ENCODE measurements at places on chromosomes 11 and 22.

DNA sequence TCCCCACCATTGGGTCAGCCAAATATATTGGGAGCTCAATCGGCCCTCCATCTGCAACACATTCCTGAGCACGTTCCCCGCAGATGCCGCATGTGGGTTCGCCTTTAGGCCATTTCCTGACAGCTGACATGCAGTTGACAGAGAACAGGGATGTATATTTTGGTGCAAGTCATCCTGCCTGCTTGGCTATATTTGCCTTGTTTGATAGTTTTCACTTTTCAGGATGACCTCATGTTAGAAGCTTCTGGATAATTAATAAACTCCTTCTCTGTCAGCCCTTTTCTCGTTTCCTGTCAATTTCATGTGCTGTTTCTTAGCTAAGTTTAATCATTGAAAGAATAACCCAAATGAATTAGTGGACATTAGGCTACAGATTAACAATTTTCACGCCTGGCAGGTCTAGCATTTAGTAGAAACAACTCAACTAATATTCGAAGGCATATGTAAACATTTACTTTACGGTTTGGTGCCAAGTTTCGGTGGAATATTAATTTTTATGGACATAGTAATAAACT is 105.8 kb upstream of the SLC5A12 start:
- no peak for DNase-seq

DNA sequence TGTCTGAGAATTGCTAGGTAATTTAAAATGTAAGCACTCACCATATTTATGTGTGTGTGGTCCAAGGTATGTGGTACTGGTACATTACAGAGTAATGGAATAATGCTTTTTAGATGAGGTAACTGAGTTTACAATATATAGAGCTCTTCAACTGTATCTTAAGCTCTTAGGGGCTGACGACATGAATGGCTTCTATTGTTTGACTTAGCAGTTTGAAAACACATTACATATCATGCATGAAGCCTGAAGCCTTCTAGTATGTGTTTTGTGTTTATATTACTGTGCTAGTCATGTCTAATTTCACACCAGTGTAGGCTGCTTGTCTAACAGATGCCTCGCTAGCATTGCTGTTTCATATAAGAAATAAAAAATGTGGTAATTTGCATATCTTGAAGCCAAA is 37.2 kb downstream of the GAS2 start:
- DNase-seq, result no peak

DNA sequence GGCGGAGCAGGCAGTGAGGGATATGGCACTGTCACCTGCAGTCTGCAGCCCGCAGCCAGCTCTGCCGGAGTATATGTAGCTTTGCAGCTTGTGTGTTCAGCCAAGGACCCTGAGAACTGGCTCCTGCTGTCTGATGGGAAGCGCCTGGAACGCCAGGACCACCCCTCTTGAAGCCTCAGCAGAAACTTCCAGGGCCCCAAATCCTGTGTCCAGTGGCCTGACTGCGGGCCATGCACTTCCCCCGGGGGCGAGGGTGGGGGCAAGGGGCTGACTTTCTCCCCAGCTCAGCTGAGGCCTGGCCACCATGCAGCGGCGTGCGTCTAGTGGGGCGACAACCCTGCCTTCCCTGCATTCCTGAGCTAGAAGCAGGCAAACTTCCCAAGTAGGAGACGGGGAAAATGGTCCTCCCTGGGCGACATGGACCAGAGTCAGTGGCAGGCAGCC is 32.3 kb downstream of the PISD start:
- DNase-seq, result no peak

- DNase-seq, result peak; percentile 79
Measured at GRCh38 chr11:47373876-47374719, 4.2 kb downstream of the SPI1 start.

- no peak for DNase-seq
Measured at GRCh38 chr11:114167355-114167754, 107.8 kb downstream of the ZBTB16 start.

GRCh38 chr11:16000065-16000464 is 356.3 kb downstream of the SOX6 start:
- no peak for DNase-seq

GRCh38 chr11:99932684-99933083 is 754.4 kb upstream of the ARHGAP42 start:
- no peak for DNase-seq

DNA sequence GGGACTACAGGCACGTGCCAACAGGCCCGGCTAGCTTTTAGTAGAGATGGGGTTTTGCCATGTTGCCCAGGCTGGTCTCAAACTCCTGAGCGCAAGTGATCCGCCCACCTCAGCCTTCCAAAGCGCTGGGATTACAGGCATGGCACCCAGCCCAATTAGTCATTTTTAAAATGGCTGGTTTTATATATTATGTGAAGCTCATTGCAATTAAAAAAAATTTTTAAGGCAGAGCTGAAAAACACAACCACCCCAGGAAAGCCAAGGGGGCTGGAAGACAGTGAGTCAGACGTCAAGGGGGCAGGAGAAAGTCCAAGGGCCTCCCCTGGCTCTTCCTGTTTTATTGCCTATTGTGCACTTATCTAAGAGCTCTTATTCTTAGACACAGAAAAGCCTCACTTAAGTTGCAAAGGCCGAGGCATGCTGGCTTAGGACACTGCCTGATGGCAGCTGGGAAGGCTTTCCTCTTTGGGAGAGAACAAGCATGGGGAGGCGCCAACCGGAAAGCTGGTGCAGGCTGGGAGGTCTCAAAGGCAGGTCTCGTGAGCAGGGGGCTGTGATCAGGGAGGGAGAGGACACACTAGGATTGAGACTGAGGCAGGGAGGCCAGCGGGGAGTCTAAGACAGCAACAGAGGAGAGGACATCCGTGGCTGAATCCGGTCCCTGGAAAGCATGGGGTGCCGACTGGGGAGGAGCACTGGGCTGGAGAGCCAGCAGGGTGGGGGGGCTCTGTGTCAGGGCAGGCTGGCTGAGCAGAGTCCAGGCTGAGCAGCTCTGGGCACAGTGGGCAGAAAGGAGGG is 11.1 kb upstream of the OSM start:
- no peak for DNase-seq

DNA sequence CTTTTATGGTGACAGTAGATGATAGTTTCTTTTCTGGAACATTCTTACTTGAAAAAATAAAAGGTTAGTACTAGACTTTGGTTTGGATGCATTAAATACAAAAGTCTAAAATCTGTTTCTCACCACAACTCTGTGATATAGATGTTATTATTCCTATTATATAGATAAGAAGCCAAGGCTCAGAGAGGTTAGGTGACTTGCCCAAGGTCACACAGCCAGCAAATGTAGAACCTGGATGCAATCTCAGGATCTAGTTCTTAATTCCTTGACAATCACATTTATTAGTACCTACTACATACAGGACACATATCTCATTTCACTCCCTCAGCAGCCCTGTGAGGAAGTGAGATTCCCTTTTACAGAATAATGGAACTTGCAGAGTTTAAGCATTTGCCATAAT is 26.3 kb upstream of the SMCO4 start:
- DNase-seq, result no peak

- DNase-seq, result peak; percentile 4
Measured at GRCh38 chr11:94511932-94512781, at the start of gene C11orf97. C11orf97 (plus strand) TSS chr11:94512461; CDS start chr11:94512529, 68 bp downstream.

DNA sequence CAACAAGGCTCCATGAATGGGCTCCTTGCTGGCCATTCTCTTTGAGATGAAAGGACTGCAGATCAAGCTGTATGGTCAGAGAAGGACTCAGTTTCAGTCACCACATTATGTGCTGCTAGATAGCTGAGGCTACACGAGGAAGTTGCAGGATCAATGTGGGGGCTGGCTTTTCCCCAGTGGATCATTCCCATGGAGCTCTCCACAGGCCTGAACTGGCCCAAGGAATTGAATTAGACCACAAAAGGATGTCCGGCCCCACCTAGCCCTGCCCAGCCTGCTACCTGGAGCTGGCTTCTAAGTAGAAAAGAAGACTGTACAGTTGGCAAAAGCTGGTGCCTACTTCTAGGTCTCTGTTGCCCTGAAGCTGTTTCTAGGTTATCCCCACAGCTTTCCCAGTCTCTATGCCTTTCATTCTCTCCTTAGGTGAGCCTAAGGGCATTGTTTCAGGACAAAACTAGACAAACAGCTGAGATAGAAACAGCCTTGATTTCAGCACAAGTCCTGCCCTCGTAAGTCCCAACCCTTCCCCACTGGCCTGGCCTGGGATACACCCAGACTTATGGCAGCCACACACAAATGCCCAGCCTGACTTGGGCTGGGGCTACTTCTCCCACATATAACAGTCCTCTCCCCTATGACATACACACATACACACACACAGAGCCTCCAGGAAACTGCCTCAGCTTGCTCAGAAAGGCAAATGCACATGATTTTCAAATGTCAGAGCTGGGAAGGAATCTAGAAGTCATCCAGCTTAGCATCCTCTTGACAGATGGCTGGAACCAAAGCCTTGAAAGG is 129.1 kb upstream of the NCAM1 start:
- no peak for DNase-seq

- no peak for DNase-seq
Measured at GRCh38 chr11:1236316-1237127, 13.7 kb downstream of the MUC5B start.

DNA sequence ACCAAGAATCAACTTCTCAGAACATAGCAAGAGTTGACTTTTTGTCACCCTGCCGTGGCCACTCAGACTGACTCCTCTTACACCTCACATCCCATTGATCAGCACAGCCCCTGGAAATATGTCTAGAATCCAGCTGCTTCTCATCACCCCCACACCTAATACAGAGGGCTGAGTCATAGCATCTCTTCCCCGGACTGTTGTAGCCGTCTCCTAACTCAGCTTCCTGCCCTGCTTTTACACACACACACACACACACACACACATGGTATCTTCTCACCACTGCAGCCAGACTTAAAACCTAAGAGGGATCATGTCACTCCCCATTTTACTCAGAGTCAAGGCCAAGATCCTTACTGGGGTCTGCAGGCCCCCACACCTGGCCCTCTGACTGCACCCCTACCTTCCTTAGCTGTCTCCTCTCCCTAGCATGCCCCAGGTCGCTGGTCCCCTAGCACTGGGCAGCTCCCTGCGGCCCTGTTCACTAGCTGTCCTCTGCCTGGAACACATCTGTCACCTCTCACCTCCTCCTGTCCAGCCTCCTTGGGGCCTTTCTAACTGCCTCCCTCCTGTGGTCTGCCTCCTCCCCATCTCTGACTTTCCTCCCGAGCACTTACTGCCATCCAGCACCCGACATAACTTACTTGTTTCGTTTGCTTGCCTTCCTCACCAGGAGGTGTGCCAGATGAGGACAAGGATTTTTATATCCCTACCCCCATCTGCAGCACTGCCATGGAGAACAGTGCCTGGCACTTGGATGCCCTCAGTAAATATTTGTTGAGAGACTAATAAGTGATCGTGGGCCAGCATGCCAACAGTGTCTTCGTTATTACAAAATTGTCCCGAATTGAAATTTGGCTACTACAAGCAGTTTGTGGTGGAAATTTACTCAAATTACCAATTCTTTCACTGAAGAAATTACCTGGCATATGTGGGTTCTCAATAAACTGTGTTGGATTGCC is 61.9 kb downstream of the BMAL1 start:
- DNase-seq, result no peak

Data from activated CD4-positive, CD25-positive, alpha-beta regulatory T cell (primary cell).